Keratinocyte (primary cell): ENCODE measurements at places on chromosomes 3 and 15.

DNA sequence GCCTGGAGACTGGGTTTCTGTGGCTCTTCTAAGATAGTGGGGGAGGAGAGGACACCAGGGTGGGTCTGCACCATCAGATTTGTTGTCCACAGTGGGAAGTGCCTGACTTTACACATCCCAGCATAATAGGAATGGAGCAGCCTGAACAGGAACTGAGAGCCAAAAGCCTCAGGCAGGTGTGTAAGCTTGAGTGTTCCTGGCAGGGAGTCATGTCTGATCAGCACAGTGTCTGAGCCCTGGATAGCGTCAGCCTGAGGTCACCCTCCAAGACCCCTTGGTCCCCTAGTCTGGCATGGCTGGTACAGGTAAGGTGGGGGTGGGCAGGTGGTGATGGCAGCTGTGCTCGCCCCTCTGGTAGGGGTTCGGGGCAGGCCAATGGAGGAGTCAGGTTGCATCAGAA, 20.2 kb downstream of the INSYN1 start:
- no peak for DNase-seq

- no peak for DNase-seq
Measured at GRCh38 chr15:65086680-65087111, 10.2 kb downstream of the KBTBD13 start.

DNA sequence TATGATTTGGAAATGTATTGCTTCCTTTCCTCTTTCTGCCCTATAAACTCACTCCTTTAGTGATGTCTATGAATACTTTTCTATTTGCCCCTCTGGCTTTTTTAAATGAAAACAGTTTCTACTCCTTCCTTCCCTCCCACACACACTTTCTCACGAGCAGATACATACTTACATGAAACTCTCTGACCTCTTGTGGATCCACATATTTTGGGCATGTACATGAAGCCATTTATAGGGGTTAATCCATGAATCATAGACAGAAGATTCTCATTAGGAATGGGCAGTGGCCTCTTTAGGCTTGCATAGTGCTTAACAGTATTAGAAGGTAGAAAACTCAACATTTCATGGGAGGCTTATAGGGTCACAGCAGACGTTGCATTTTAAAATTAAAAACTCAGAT, 24.8 kb downstream of the ANAPC13 start:
- no peak for DNase-seq

- no peak for DNase-seq
Measured at GRCh38 chr3:13134879-13135206, 61.6 kb upstream of the IQSEC1 start.

- no peak for DNase-seq
Measured at GRCh38 chr3:170961616-170962400, 53.4 kb upstream of the EIF5A2 start.

GRCh38 chr3:119098619-119099222, 47.2 kb upstream of the TEX55 start:
- no peak for DNase-seq

DNA sequence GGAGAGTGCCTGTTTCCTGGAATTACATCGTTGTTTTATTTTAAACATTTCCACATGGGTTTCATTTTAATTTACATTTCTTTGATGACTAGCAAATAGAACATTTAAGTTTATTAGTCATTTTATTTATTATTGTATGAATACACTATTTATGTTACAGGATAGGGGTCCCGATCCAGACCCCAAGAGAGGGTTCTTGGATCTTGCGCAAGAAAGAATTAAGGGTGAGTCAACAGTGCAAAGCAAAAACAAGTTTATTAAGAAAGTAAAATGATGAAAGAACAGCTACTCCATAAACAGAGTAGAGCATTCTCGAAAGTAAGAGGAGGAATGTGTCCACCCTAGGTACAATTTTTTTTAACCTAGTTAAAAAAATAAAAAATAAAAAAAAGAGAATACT, 539.5 kb downstream of the NAALADL2 start:
- no peak for DNase-seq

- DNase-seq = no peak
Measured at GRCh38 chr3:151174351-151174750, 28.7 kb downstream of the GPR171 start.

DNA sequence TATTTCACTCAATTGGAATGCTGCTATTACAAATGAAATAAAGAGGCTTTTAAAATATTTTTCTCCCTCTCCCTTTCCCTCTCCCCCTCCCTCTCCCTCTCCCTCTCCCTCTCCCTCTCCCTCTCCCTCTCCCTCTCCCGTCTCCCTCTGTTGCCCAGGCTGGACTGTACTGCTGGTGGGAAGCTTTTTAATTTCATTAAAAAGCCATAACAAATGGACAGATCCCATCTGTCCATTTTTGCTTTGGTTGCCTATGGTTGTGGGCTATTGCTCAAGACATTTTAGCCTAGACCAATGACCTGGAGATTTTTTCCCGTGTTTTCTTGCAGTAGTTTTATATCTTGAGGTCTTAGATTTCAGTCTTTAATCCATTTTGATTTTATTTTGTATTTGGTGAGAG, 107.2 kb upstream of the LRRC3B start:
- DNase-seq = no peak

- no peak for DNase-seq
Measured at GRCh38 chr3:4741404-4742307, 237.6 kb upstream of the BHLHE40 start.

- peak; percentile 60 for DNase-seq
Measured at GRCh38 chr3:11567516-11568467, 75.9 kb downstream of the VGLL4 start.

DNA sequence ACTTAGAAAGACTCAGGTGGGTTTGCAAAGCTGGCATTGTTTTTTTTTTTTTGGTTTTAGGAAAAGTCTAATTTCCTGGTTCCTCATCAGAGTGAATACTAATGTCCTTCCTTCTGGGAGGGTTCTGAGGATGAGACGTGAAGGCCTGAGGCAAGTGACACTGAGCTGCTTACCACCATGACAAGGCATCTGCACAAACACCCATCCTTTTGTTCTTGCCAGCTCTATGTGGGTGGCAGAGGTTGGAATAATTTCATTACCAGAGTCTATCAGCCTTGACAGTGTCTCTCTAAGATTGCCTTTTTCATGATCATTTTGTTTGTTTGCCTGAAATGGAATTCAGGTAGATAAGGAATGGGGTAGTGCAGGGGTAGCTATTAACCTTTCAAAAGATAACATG, 17.1 kb downstream of the RTP4 start:
- DNase-seq = no peak

- no peak for DNase-seq
Measured at GRCh38 chr3:52408466-52408865, 36.4 kb downstream of the SEMA3G start.

GRCh38 chr3:8456412-8456811, 45.2 kb upstream of the LMCD1 start:
- no peak for DNase-seq

DNA sequence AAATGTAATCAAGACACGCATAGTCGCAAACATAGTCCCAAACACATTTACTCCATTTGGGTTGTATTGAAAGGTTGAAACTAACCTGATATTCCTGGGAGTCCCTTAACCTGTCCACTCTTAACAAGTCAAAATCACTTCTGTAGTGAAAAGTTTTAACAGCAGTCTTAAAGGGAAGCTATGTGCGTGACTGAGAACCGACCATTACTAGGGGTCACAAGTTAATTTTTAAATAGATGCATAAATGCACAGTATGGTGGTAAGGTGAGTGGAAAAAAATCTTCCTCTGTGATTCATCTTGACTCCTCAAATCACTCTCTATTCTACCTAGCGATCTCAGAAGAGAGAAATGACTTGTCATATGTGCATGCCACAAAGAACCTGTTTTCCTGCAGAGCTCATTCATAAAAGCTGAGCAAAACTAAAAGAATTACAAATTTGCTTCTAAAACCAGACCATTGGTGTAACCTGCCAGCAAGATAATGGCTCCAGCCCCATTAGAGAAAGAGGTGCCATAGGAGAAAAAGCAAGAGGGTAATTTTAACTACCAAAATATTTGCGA, 4.8 kb downstream of the GPR15 start:
- no peak for DNase-seq

GRCh38 chr15:89714775-89715174, 24.2 kb downstream of the WDR93 start:
- DNase-seq = no peak

- no peak for DNase-seq
Measured at GRCh38 chr15:98881526-98882520, 125.8 kb downstream of the PGPEP1L start.

DNA sequence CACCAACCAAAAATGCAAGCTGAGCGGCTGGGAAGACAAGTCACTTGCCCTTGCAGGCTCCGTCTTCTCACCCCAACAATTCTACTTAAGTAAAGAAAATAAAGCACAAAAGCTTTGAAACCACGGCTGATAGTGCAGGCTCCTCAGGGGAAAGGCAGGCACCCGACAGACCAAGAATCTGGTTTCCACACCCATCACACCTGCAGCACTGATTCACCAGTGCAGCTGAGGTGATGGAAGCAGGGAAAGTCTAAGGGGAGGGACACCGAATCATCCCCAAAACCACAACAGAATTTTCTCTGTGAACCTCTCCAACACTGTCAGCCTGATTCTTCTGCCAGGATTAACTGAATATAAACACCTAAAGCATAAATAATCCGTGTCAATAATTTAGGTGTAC, 62.0 kb upstream of the NSMCE3 start:
- DNase-seq = no peak

GRCh38 chr3:54262541-54262940, 140.2 kb downstream of the CACNA2D3 start:
- DNase-seq = no peak

DNA sequence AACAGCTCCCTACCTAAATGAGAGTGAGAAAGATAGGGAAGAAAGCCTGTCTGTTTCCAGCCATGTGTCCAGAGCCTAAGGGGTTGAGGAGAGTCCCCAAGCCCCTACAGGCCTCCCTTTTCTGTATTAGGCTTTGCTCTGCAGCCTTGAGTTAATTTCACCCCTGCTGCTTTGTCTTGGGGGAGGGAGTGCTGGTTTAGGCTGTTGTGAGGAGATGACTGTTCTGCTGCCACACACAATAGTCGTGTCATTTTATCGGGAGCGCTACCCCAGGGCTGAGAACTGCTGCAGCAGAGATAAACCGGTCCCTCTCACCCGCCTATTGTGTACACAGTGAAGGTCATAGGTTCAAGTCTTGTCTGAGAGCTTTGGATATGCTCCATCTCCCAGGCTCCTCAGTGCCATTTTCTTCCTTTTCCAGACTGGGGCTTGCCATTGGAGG, 1.4 kb downstream of the ZNF609 start:
- DNase-seq = no peak

- DNase-seq = no peak
Measured at GRCh38 chr15:75022783-75023180, 608 bp upstream of the PPCDC start.

DNA sequence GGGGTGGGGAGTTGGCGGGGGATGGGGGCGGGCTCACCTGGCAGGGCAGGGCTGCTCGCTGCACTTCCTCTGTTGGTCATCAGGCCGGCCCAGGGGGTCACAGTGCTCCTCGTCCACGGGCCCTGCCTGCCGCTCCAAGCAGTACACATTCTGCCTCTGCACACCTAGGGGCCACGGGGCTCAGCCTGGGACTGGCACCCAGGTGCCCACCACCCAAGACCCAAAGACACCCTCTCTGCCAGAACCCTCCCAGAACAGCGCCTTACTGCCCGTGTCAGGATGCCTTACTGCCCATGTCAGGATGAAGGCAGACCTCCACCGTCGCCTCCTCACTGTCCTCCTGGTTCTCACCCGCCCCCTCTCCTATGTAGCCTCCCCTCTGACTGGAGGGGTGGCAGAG, 43.2 kb downstream of the ADAMTS7 start:
- DNase-seq = no peak

DNA sequence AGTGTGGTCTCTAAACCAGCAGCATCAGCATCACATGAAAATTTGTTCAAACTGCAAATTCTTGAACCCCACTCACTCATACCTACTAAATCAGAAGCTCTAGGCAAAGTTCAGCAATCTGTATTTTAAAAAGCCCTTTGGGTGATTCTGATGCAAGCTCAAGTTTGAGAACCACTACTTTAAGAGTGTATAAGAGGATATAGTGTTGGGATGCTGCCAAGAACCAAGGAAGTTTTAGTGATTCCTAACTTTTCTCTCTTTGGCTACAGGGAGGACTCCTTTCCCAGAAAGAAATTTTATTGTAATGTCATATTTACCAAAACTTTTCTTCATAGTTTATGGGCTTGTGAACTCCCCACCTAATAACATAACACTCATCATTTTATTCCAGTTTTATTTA, 422.2 kb downstream of the TBC1D5 start:
- DNase-seq = no peak

DNA sequence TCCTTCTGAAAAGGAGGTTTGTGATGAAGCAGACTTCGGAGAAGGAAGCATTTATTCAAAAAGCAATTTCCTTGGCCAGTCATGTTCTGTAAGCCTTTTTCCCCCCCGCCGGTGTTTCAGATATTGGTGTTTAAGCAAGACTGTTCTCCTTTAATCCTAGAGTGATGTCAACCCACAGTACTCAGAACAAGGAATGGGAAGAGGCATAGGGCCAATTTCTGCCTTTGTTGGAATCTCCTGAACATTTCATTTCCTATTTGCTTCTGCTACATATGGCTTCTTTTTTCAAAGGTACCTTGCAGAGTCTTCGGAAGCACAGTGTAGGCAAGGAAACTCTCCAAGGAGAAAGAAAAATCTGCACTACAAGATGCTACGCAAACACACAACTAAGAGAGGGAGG, 713.1 kb upstream of the CFAP20DC start:
- DNase-seq = no peak

GRCh38 chr3:182455011-182455410, 338.3 kb upstream of the ATP11B start:
- DNase-seq = no peak

DNA sequence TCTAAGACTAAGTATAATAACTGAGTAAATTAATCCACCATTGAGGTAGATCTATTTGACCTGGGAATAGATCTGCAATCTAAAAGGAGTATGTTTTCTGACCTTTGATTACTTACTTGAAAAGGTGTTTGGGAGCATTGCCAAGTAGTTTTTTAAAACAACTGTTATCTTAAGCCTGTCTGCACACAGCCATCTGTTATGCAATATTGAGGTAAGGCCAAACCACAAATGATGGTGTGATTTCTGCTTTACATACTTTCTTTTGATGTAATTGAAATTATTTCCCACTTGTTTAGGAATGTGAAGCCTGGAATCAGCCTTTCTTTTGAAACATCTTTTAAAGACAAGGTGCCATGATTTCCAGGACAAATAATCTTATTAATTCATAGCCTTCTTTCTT, 274.0 kb downstream of the BBX start:
- peak; percentile 19 for DNase-seq

- no peak for DNase-seq
Measured at GRCh38 chr3:62975566-62975965, 100.3 kb upstream of the CADPS start.

DNA sequence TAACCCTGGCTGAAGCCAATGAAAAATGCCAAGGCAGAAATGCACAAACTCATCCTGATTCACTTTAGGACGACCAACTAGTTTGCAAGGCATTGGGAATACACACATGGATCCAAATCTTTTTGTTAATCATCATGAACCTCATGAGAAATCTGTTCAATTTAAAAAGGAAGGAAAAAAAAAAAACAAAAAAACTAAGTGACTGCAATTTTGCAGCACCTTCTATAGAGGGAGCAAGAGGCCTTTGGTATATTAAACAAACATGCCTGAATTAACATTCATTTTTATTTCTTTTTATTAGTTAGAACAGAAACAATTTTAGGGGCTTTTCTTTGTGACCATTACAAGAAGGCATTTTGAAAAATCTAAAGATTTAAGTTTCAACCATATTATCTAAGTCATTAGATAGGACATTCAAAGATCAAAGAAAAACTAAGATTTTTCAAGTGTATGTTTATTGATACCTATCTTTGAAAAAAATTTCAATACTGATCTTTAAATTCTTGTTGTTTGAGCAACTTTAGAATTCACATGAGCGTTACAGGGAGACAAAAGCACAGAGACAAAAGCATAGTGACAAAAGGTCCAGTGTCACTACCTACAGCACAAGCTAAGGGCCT, 182.4 kb downstream of the CBLB start:
- DNase-seq = no peak
